NCI-H446 treated with DMSO at 0.1 percent for 48 hours (cell line): ENCODE measurements at places on chromosomes 6 and 20.
A peak's percentile ranks its signal among the peaks of the same experiment; 100 is the strongest.

- no peak for DNase-seq
Measured at GRCh38 chr6:15993716-15994228, 135.1 kb upstream of the MYLIP start.

- no peak for DNase-seq
Measured at GRCh38 chr6:48996461-48997119, 466.5 kb downstream of the MMUT start.

- no peak for DNase-seq
Measured at GRCh38 chr20:57940868-57941522, 231.2 kb upstream of the PMEPA1 start.

DNA sequence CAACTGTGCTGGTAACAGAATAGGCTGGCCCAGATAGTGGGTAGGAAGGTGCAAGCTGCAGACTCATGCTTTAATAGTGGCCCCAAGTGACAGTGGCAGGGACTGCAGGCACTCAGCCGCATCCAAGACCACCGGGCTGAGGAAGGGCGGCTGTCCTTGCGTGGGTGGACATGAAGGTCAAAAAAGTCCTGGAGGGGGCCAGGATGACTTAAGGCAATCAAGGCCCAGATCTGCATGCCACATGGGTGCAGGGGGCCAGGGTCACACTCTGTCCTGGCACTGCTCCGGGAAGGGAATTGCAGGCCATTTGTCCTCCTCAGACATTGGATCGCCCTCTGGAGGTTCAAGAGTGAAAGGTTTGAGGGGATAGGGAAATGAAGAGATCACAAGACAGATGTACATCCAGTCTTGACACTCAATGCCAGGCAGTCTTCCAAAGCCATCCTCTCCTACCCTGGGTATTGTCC, 10.4 kb upstream of the VNN2 start:
- DNase-seq, result no peak

DNA sequence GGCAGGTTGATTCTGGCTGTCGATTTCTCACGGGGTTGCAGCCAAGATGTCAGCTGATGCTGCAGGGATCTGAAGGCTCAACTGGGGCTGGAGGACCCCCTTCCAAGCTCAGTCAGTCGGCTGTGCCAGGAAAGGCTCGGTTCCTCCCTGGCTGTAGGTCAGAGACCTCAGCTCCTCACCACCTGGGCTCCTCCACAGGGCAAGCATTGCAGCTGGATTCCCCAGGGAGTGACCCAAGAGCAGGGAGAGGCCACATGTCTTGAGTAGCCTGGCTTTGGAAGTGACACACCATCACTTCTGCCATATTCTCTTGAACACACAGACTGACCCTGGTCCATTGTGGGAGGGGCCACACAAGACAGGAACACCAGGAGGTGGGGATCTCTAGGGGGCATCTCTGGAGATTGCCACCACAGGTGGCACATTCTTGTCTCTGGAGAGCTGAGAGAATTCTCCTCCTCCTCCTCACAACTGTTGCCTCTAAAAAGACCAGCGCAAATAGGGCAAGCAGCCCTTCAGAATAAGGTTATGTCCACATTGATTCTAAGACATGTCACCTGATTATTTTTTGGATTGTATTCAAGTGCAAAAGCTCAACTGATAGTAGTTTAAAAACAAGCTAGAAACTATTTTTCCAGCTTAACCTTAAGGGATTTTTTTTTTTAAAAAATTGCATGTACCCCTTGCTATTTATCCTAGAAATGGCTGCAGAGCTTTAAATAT, 270.5 kb downstream of the NRN1 start:
- DNase-seq, result no peak

GRCh38 chr6:147164761-147165160, 39.5 kb upstream of the STXBP5 start:
- no peak for DNase-seq

GRCh38 chr6:44438827-44439226, 51.3 kb downstream of the CDC5L start:
- no peak for DNase-seq

- no peak for DNase-seq
Measured at GRCh38 chr20:31859998-31860380, 10.3 kb downstream of the DUSP15 start.

DNA sequence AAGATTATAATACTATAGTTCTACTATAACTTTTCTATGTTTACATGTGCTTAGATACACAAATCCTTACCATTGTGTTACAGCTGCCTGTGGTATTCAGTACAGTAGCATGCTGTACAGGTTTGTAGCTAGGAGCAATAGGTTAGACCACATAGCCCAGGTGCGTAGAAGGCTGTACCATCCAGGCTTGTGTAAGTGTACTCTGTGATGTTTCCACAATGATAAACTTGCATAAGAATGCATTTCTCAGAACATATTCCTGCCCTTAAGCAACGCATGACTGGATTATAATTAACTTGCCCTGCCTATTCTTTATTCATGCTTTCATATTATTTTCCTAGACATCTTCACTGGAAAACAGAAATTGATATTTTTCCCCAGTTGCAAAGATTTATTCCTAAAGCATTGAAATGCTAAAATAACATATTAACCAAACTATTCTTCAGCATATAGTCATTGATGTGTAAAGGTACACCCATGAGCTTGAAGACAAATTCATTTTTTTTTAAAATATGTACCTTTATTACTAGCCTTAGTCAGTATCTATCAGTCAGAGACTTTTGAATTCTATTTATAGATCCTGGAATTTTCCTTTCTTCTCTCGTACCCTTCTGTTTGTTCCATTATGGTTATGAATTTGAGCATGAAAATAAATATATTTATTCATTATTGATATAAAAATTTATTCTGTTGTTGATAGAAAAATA, 7.2 kb upstream of the CTAGE9 start:
- DNase-seq, result no peak

GRCh38 chr20:1792274-1792673, 102.9 kb upstream of the SIRPA start:
- no peak for DNase-seq

- DNase-seq, result no peak
Measured at GRCh38 chr20:50110141-50111047, 2.6 kb downstream of the UBE2V1 start.

DNA sequence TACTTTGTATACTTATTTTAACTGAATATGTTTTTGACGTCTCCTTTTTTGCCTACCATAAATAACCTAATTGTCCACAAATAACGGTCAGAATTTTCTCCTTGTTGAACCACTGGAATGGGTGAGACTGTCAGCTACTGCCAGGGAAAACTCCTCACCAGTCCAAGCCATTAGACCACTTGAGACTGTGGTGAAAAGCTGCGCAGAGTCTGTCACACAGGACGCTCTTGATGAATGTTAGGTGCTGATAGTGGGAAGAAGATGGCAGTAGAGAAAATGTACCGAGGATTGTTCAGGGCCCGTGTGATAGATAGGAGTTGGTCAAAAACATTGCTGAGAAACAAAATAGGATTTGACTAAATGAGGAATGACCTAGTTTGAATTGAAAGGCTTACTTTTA, 75.6 kb upstream of the KIF25 start:
- DNase-seq, result no peak

GRCh38 chr6:158026054-158026900, 44.6 kb downstream of the SYNJ2 start:
- peak; percentile 79 for DNase-seq

DNA sequence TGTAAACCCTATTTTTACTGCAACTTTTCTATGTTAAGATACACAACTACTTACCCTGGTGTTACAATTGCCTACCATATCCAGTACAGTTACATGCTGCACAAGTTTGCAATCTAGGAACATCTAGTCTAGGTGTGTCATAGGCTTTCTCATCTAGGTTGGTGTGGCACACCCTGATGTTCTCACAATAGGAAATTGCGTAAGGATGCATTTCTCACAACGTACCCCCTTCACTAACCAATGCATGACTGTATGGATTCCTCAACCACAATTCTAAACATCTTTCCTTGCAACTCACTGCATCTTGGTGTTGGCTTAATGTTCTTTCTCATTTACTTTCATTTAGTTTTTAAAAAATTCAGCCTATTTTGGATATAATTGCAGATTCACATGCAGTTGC, 31.6 kb downstream of the GJA10 start:
- no peak for DNase-seq

DNA sequence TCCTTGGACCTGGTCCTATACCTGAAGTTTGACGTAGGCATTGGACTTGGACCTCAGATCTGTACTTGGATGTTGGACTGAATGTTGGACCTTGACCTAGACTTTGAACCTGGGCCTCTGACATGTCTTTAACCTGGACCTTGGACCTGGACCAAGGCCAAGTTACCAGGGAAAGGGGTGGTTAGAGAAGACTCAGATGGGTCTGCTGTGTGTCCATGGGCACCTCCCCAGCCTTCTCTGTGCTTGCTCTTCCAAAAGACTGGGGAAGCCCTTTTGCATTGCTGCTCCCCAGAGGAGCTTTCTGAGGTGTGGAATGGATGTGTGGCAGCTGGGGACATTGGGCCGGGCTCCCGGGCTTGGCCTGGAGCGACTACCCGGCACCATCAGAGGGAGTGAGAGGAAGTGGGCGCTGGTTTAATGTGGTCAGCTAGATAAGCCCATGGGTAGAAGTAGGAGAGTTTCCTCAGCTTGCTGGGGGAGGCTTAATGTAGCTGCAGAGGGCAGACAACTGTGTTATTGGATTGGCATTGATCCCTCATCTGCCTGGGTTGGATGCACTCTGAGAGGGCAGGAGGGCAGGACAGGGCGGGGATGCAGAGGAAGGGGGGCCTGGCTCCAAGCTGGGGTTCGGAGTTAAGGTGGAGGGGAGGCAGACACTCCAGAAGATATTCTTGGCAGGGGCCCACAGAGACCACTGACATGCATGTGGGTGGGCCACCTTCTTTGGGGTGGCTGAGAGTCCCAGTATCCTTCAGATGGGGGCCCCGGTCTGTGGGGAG, 4.2 kb downstream of the SCRT2 start:
- DNase-seq, result no peak

DNA sequence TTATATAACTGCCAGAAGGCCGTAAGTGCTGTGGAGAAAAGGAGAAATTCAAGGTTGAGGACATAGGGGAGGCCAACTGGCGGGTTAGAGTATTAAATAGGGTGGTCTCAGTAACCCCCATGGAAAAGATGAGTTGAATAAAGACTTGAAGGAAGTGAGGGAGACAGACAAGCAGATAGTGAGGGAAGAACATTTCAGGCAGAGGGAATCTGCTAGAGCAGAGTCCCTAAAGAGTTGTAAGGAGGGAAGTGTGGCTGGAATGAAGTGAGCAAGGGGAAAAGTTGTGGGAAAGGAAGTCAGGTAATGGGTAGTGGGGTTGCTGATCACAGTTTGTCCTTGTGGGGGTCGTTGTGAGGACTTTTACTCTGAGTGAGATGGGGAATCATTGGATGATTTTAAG, 1.4 kb downstream of the KIFC1 start:
- no peak for DNase-seq

GRCh38 chr20:21665687-21666446, 39.6 kb upstream of the PAX1 start:
- no peak for DNase-seq

- no peak for DNase-seq
Measured at GRCh38 chr6:33987531-33988021, 158.3 kb downstream of the GRM4 start.

- peak; percentile 29 for DNase-seq
Measured at GRCh38 chr6:114304304-114304887, 38.4 kb downstream of the HS3ST5 start.
